AML-193 (cell line): ENCODE measurements at places on chromosomes 1 and 21.

DNA sequence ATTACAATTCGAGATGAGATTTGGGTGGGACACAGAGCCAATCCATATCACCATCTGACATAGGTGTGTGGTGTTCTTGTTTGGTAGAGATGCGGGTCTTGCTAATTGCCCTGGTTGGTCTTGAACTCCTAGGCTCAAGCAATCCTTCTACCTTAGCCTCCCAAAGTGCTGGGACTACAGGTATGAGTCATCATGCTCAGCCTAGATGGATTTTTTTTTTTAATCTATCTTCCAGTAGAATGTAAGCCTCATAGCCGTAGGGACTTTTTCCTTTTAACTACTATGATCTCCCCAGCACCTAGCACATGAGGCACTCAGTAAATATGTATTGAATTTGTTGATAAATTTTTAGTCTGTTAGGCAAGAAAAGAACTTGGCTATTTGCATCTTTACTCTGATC, 94.6 kb upstream of the TENT5C start:
- no peak for DNase-seq

DNA sequence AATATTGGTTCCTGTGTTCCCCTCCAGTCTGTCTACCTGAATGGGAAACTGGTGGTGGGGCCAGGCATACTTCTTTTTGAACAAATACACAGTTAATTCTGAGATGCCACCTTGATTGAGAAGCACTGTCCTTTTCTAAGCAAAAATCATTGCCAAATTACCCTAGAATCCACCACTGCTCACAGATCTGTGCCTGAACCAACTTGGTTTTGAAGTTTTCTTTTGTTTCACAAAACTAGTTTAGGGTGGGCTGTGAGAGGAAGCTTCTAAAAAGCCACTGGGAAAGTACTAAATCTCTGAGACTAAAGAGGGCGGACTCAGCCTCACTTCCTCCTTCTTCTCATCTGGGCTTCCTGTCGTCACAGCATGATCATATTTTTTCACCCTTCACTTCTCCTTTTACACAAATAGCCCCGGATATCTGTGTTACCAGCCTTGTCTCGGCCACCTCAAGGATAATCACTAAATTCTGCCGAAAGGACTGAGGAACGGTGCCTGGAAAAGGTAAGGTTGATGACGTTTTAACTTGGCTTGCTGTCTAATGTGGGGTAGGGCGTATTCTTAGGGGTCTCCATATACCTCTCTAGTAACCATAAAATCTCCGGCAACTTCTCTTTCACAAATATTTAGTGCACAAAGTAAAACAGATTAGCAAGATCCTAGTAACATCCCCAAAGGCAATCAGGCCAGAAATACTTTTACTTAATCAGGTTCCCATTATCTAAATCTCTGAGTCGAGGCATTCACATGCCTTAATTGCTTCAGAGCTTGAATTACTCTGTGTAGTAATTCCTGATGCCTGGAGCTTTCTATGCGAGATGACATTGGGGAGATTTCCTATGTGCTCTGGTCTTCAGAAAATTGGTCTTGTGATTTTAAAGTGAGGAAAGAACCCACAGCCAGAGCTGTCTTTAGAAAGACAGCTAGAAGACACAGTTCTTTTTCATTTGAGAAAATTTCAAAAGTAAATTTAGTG, at the start of gene CD53:
CD53 (plus strand) TSS at position 404 of the 976 bp plus-strand sequence. CDS start 18,261 bp downstream, outside the sequence.
- DNase-seq, result peak; percentile 86

DNA sequence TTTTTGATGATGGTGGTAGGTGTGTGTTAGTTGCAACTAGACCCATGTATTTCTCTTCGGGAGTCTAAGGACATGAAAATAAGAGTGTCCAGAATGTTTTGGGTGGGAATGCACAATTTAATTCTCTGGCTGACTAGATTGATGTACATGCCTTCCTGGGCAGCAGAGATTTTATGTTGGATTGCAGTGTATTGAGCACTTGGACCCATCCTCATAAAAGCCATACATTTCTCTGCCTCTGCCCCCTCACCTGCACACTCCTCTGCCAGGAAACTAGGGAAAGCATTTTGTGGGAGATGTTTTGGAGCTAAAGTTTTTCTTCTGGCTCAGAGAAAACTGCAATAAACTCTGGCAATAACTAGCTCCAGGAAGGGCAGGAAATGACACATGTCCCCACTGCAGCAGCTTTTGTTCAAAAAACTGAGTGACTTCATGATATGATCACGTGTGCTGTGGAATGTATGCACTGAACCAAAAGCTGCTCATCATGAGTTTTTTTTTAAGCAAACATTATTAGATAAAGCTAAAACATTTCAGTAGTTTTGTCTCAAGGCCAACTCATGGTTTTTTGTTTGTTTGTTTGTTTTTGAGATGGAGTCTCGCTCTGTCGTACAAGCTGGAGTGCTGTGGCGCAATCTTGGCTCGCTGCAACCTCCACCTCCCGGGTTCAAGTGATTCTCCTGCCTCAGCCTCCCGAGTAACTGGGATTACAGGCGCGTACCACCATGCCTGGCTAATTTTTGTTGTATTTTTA, 17.6 kb downstream of the RIT1 start:
- peak; percentile 51 for DNase-seq

DNA sequence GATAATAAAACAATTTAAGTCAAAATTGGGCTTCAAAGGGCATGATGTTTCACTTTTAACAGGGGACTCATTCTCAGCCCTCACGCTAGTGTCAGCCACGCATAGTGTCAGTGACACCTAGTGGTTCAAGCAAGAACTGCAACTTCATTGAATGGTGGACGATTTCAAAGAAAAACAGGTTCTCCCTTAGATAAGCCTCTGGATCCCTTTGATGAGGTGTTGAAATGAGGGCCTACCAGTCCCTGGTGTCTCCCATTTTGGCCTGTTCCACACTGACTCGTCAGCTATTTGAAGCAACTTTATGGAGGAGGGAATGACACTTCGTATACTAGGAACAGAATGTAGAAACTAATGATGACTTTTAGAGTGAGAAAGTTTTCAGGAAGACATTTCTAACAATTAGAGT, 56.2 kb downstream of the FCRL5 start:
- DNase-seq, result peak; percentile 18

DNA sequence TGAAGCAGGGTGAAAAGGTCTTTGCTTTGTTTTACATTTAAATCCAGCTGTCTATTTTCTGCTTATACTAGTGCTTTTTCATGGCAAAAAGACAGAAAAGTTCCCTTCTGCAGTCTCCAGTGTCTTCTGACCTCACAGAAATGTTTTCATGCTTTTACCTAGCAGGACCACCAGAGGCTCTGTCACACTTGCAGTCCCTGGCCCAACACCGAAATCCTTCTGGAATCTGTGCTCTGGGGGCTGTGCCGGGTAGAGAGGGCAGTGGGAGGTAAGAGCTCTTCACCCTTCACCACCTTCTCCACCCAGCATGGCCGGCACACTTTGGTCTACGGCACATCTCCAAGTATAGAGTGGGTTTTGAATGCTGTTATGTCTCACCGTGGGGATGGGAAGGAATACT, 20.8 kb downstream of the GNAT2 start:
- no peak for DNase-seq

DNA sequence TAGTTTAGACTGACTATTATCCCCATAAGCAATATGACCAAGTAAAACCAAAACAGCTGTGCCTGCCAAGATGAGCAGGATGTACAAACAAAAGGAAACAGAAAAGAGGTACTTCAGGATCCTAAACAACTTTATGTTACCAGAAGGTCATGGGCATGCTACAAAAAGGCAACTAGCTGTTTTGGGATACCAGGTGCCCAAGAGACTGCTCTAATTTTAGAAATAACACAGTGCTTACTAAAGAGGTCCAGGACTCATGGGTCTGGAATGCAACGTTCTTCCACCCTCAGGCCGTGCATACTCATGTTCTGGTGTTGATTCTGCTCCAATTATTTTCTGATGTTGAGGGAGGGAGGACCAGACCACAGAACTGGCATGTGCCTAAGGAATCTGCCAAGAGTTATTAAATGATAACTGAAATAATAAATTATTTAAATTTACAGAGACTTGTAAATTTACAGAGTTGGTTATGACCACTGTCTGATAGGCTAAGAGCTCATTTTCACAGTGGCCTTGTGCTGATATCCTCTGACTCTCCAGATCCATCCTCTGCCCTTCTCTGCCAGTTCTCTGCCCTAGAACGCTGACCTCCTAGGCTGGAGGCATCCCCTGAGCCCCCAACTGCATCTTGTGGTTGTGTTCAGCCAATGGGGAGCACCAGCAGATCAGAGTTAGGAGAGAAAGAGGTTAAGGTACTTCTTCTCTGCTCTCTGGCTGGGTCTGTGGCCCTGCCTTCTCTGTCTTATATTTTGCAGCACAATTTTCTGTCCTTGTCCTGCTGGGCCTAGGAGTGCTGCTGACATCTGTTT, 37.7 kb upstream of the BCL10 start:
- DNase-seq, result no peak

DNA sequence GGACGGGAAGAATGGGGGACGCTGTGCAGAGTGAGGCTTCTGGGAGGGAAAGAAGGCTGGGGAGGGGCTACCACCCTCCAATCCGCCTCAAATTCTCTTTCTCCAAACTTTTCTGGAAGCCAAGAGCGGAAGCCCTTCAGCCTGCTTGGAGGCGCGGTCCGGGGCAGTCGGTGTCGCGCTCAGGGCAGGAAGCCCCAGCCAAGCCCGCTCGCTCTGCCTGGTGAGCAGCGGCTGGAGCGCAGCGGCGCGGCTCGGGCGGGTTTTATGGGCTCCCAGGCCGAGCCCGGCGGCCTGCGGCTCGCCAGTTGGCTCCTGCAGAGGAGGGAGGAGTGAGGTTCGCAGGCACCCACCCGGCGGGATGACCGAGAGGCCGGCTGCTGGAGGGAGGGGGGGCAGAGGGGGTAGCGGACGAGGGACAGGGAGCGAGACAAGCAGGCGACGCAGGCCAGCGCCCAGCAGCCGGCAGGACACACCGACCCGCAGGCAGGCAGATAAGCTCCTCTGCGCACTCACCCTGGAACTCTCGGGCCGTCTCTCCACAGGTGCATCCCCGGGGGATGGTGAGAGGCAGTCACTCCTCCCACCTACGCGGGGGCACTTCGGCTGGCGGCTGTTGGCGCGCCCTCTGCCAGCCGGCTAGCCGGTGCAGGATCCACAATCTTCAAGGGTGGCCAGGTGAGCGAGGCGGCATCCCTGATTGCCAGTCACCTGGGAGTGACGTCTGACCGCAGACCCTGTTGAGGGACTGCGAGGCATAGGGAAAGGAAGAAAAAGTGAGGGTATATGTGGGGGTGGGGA, at the start of gene AVPR1B:
AVPR1B (minus strand) TSS at position 238 of the 798 bp plus-strand sequence. CDS start 498 bp downstream, outside the sequence.
- DNase-seq, result no peak

DNA sequence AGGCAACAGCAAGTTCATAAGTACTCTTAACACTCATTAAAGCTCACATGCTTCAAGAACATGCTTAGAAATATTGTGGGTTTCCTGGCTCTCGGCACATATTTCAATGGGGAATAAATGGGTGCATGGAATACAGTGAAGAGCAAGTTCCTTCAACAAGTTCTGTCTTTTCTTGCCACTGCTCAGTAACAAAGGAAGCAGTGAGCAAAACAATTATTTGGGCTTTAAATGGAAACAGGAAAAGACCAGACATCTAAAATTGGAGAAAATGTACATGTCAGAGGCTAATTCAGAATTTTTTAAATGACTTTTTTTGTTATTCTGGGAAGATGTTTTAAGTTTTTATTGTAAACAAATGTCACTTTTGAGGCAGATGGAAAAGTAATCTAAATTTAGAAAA, 478.7 kb downstream of the SETD4 start:
- DNase-seq, result no peak

DNA sequence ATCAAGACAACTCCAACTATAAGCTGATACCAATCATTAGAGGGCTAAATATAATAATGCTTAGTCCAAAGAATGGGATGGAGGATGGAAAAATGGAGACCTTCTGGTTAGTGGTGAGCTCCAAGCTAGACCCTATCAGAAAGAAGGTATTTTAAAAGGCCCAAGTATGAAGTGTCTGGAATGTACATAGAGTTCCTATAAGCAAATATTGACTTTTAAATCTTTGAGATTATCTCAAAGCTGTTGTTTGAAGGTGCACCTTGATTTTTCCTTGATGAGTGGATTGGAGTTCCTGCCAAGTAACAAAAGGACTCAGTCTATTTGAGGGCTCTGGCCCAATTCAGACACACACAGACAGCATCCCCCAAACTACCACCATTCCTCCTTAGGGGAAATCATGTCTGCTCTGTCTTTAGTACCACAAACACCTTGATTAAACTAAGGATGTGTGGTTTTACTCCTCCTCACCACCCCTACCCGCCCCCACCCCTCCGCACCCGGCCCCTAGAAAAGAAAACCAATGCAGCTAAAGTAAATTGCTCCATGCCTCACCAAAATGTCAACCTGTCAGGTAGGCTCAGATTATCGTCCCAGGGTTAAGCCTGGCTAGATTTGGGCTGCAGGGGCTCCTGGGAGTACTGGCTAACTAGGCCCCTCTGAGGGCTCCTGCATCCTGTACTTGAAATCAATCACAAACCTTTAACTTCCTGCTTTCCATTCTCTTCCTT, 59.4 kb downstream of the CDC7 start:
- no peak for DNase-seq

DNA sequence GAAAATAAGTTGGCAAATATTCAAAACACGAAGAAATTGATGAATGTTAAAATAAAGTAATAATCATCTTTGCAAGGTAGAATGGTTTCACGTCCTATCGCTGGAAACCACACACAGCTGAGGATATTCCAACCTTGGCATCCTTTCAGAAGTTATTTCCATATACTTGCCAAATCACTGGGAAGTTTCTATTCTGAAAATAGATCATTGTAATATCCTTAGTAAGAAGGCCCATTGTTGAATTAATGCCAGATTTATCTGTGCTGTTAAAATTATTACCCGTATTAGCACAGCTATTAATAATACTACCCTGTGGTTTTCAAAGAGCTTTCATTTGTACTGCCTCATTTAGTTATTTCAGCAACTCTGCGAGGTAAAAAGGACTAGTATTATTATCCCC, 81.1 kb downstream of the OLFM3 start:
- no peak for DNase-seq

DNA sequence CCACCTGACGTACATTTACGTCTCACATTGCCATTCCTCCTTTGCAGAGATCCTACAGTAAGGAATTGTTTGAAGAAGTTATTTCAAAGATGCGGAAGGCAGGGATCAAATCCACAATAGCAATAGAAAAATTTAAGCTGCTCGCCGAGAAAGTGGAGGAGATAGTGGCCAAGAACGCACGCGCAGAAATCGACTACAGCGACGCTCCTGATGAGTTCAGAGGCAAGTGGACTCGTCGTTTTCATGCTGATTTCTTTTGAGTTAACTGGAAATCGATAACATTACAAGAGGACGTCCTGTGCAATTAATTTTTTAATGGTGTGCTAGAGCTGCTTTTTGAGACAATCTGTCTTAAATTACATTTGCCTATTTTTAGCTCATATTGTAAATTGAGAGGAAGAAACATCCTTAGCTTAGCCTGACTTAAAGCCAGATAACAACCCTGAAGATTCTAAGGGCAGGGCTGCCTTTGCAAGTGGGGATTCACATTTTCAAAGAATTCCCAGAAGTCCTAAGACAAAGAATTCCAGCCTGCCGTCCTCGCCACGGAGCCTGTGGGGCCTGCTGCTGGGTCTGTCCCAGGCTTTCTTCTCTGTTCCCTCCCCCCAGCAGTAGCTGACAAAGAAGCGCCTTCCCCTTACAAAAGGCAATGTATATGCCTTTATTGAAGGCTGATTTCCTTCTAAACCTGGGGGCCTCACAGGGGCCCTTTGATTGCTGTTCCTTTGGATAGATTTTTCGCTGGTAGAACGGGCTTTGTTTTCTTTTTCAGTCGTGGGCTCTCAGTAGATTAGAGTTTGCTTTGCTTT, 31.6 kb upstream of the KIF1B start:
- DNase-seq, result no peak

- no peak for DNase-seq
Measured at GRCh38 chr1:170410401-170411166, 121.4 kb upstream of the GORAB start.

GRCh38 chr1:173753830-173754229, 39.0 kb downstream of the KLHL20 start:
- DNase-seq, result no peak

- no peak for DNase-seq
Measured at GRCh38 chr1:156076609-156077429, 5.4 kb downstream of the MEX3A start.
